ENCODE measurements at places on chromosomes 3 and 15.
A peak's percentile ranks its signal among the peaks of the same experiment; 100 is the strongest.

- DNase-seq = no peak
These were observed 264.0 kb upstream of the IL12A start for GRCh38 chr3:159724627-159725026.

- no peak for DNase-seq
These were observed 5.4 kb upstream of the GRAMD2A start for GRCh38 chr15:72202801-72203506.

- no peak for DNase-seq
These were observed 293.9 kb downstream of the TUSC7 start for GRCh38 chr3:117003501-117003900.

GRCh38 chr3:101809178-101810021, 30.4 kb downstream of the NXPE3 start:
- DNase-seq = peak; percentile 29

DNA sequence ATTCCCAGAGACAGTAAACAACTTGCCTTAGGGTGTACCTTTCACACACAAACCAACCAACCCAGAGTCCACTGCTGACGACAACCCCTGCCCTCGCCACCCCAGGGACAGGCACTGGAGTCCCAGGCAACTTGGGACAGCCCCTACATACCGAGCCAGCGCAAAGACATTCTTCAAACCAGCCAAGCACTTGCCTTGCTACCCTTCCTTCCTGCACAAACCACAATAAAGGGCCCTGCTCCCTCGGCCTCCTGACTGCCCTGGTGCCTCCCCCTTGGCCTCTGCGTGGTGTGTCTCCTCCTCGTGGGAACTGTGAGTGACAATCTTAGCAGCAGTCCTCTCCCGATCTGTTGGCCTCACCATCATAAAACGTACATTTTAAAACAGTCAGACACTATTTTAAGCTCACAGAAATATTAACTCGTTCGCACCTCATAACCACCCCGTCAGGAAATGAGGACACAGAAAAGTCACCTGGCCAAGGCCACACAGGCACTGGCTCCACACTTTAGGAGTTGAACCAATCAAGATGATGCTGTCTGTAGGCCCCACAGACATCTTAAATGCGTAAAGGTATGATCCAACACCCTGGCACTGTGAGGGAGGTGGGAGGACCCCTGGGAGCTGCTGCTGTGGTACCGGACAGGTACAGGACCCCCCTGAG, 113.8 kb downstream of the ADCY5 start:
- no peak for DNase-seq

DNA sequence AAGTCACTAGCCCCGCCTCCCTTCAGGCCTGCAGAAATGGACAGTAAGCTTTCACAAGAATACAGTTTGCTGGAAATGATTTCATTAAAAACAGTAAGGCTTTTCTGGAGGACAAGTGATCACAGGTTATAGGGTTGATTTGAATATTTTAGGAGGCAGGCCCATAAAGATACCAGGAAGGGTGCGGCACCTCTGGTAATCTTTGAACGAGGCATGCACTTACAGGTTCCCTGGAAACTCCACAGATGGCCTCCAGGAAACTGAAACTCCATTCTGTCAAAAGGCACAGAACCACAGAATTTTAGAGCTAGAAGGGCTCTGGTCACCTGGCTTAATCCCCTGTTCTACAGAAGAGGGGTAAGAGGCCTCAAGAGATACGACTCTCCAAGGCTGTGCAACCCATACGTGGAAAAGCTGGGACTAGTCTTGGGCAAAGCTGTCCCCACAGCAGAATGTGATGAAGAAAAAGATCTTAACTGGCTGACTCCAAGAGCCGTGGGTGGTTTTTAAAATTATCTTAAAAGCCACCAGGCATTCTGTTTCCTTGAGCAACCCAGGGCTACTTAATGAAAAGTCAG, 1.2 kb downstream of the STARD5 start:
- DNase-seq = no peak

DNA sequence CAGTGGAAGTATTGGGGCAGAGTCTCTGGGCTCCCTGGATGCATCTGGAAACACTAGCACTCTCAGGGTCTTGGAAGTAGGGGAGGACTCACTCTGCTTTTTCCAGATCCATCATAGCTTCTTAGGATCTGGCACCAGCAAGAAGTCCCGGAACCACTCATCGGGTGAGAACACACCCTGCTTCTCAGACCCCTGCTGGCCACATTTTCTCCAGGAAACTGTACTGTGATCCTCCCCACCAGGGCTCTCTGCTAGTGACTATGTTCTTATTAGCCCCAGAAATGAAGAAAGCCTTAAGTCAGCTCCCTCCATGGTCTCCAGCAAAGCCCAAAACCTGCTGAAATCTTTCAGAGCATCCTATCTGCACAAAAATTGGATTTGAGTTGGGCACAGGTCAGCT, 197.3 kb upstream of the GADL1 start:
- DNase-seq = no peak

DNA sequence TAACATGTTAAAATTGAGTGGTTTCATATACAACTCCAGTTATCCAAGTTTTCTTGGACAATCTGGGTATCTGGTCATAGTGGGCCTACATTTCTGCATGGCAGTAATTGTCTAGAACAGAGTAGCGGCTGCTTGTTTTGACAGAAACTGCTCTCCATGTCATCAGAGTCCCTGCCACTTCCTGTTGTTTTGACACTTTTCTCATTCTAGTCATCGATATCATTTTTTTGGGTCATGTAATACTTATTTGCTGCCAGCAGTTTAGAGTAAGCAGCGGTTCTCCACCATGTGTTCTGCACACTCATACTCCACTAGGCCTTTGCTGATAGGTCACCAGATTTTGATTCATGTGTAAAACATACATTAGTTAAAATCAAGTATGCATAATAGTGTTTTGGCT, 81.5 kb downstream of the SLC25A26 start:
- DNase-seq = no peak

DNA sequence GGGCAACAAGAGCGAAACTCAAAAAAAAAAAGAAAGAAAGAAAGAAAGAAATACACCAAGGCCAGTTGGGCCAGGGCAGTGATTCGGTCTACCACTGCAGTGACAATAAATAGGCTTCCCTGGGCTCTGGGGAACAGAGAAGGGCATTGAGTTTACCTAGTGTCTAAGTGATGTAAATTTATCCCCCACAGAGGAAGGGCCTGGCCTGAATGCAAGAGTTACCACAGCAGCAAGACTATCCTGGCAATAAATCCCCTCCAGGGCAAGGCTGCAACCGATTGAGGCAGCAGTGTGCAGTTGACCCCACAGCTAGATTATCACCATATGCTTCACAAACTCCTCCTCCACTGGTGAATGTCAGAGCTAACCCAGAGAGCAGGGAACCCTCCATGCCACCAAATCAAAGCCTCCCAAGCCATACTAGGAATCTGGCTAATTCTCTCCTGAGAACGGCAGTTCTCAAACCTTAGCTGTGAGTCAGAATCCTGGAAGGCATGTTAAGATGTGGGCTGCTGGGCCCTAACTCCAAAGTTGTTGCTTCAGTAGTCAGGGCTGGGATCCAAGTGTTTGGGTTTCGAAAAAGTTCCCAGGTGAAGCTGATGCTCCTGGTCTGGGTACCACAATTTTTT, 64.3 kb upstream of the GATM start:
- no peak for DNase-seq

DNA sequence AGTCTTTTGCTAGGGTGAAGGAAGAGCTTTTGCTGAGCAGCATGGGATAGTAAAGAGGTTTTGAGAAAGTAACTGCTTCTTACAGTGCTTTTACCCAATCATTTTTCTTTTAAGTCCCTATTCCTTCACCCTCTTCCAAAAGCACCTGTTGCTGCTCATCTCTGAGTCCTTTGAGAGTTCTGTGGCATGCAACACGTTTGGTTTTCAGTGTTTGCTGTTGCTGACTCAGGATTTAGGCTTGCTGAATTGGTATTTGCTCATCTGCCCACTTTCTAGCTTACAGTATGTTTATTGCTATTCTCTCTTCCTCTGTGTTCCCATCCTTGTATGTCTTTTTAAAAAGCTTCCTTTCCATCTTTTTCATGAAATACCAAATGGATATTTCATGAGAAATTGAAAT, 55.9 kb upstream of the THRB start:
- no peak for DNase-seq

GRCh38 chr3:17806876-17807275, 64.4 kb upstream of the TBC1D5 start:
- DNase-seq = no peak

DNA sequence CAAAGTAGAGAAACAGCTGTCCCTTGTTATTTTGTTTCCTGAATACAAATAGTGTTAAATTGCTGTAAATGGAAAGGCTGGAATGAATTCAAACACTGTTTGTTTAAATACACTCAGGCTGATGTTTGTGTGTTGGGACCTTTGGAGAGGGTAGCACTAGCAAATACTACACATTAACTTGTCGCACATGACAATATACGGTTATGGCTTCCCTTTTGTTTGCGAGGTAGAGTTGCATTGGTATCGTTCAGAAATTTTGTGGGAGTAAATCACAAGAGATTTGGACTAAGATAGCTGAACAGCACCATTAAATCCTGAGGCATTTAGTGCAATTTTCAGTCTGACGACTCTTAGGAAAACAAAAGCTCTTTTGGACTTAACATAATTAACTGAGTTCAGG, 213.0 kb upstream of the ROBO2 start:
- DNase-seq = no peak

DNA sequence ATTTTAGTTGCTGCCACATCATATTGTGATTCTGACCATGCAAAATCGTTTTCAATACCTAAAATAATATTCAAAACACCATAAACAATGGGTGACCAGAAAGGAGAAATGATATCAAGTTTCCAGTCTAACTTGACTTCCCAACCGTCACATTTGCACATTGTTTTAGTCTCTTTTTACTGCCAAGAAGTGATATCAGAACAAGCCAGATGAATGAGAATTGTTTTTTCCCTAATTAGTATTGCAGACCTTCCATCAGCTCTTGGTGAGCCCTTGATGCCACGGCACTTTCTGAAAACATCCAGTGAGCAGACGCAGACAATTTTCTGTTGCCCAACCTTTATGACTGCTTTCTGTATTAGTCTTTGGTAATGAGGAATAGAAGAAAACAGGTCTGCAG, 62.5 kb downstream of the SPATA16 start:
- no peak for DNase-seq

DNA sequence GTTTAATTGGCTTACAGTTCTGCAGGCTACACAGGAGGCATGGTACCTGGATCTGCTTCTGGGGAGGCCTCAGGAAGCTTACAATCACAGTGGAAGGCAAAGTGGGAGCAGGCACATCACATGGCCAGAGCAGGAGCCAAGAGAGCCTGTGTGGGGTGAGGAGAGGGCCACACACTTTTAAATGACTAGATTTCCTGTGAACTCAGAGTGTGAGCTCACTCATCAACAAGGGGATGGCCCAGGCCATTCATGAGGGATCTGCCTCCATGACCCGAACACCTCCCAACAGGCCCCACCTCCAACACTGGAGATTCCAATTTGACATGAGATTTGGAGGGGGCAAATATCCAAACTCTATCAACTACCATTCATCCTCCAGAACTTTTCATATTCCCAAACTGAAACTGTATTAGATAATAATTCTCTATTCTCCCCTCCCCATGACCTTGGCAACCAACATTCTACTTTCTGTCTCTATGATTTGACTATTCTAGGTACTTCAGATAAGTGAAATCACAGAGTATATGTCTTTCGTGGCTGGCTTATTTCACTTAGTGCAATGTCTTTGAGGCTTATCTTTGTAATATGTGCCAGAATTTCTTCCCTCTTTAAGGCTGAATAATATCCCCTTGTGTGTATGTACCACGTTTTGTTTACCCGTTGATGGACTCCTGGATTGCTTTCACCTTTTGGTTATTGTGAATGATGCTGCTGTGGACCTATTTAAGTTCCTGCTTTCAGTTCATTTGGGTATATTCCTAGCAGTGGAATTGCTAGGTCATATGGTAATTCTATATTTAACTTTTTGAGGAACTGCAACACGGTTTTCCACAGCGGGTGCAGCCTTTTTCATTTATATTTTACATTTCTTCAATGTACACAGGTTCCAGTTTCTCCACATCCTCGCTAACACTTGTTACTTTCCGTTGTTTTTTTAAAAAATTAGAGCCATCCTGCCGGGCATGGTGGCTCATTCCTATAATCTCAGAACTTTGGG, 43.8 kb downstream of the TKT start:
- no peak for DNase-seq

DNA sequence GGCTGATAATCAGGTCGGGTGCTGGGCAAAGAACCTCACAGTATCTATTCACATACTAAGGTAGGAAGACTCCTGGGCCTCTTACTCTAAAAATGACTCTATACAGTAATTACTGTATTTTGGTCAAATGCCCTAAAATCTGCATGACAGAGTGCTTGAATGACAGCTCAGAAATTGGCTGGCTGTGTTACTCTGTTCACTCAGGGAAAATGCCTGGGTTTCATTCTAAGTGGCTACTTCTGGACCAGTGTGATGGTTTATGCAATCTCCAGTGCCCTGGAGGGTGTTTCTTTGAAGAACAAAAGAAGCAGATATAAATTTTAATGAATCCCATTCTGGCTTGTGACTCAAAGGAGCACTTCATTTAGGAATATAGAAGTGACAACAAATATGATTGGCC, 2.2 kb downstream of the GABRR3 start:
- DNase-seq = no peak

GRCh38 chr15:84391191-84391590, 155.6 kb downstream of the GOLGA6L4 start:
- no peak for DNase-seq

DNA sequence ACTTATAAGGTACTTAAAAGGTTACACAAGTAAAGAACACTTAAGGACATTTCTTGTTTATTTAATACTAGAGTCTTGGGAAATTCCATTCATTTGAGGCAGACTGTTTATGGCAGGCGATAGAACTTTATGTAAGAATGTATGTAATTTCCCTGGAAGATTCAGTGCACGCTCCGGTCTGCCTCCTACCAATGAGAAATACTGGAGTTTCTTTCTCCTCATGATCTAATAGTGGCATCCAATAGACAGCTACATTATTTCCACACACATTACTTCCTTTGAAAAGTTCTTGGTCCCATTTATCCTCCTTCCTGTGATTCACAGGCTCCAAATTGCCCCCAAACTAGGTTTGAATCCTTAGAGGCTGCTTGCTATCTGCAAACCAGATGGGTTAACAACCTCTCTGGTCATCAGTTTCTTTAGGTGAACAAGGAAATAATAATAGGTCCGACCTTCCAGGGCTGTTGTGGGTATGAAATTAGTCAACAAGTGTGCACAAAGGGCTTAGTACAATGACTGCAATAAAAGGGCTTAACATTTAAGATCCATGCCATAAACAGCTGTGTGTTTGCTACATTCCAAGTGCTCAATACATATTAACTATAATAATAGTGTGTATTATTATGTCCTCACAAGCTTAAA, 30.7 kb downstream of the EIF4E3 start:
- no peak for DNase-seq

- DNase-seq = no peak
These were observed 49.2 kb upstream of the P3H2 start for GRCh38 chr3:190169877-190170276.
